Fibroblast of gingiva (primary cell): ENCODE measurements at places on chromosomes 16 and 17.

- DNase-seq = no peak
Measured at GRCh38 chr17:77468897-77469296, 328.1 kb downstream of the SEC14L1 start.

DNA sequence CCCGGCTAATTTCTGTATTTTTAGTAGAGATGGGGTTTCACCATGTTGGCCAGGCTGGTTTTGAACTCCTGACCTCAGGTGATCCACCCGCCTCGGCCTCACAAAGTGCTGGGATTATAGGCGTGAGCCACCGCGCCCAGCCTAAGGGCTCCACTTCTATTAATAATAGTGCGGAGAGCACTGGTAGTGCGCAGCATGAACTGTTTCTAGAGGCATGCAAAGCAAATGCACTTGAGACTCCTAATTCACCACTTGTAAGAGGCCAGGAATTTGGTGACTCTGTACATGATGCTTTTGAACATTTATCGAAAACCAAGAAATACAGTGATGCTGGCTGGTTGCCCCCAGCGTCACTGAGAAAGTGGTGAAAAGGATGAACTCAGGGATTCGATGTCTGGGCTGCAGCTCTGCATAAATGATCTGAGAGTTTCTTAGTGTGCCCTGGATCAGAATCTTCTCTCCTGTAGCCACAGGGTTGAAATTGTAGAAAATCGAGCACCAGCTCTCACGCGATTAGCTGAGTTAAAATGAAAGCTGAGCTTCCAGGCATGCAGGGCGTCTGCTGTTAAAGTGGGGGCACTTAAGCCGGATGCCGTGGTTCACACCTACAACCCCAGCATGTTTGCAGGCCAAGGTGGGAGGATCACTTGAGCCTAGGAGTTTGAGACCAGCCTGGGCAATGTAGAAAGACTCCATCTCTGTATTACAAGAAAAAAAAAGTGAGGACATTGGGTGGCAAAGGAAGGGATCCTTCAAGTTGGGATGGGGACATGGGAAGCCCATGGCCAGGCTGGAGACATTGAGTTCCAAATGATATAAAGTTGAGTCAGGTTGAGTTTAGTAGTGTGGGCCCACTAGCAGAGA, 4.8 kb downstream of the RNF213 start:
- no peak for DNase-seq

- no peak for DNase-seq
Measured at GRCh38 chr17:69535016-69535570, 120.6 kb downstream of the MAP2K6 start.

- peak; percentile 39 for DNase-seq
Measured at GRCh38 chr17:57918017-57918895, 37.0 kb downstream of the CUEDC1 start.

- DNase-seq = no peak
Measured at GRCh38 chr17:1019451-1019850, 22.5 kb downstream of the TIMM22 start.

DNA sequence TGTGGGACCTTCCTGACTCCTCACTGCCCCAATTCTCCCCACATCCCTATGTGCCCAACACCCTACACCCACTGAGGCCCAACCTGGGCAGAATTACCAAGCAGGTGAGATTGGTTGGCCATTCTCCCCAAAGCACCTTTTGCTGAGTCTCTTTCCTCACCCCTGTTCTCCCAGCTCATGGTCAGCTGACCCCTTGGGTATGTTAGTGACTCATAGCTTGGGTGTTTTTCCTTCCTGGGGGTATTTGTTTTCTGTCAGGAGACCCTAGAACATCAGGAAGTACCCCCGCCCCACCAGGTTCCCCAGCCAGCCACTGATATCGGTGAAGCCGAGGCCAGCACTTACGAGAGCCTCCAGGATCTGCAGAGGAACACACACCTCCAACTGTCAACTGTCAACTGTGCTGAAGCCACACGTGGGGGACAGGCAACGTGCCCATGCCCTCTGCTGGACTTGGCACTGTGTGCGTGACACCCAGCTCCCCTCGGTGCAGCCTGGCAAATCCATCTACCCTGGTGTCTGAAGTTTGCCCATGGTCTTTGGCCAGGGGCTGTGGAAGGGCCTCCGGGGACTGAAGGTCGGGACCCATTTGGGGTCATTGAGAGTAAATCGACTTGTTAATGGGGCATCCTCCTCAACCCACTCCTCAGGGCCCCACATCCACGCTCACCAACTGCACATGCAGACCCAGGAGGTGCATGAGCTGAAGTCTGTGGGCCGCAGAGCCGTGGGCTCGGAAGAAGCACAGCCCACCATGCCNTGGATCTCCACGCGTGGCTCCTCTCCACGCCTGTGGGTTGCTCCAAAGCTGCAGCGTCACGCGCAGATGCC, 53.1 kb downstream of the METRNL start:
- no peak for DNase-seq

DNA sequence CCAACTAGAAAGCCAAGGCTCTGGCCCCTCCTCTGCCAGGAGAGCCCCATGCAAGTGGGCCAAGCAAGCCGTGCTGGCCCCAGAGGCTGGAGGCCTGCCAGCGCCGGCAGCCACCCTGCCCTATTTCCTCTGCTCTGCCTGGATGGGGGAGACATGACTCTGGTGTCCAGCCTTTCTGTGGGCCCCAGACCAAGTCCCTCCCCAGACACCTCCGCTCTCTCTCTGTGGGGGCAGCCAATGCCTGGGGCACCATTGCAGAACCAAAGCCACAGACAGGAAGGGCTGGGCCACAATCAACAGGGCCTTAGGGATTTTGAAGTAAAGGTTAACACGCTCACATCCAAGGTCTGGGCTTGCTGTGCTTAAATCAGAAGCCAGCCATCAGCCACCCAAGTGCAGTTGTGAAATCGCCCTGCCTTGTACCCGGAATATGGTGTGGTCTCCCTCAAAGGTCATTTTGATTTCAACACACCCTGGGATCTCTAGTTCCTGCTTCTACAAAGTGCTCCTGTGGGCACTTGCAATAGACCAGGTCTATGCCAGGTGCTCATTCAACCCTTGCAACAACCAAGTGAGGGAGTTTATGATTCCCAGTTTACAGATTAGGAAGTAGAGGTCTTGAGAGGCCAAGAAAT, 63.5 kb upstream of the TEX2 start:
- DNase-seq = peak; percentile 99

GRCh38 chr17:79948406-79948944, 87.2 kb downstream of the TBC1D16 start:
- DNase-seq = no peak

- no peak for DNase-seq
Measured at GRCh38 chr16:61579195-61579594, 457.0 kb downstream of the CDH8 start.

DNA sequence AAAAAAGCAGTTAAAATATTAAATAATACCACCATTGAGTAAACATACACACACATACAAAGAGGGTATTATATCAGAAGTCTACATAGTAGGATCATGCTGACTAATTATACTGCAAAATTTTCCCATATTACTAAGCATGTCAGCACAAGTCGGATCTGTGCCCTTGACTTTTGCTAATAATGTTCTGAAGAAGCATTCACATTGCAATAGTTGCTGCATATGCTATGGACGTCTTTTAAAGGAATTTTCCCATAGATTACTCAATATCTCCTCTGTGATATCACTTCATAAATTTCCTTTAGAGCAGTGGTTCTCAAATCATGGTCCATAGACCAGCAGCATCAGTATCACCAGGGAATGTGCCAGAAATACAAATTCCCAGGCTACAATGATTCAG, 110.9 kb upstream of the NUDT7 start:
- no peak for DNase-seq

DNA sequence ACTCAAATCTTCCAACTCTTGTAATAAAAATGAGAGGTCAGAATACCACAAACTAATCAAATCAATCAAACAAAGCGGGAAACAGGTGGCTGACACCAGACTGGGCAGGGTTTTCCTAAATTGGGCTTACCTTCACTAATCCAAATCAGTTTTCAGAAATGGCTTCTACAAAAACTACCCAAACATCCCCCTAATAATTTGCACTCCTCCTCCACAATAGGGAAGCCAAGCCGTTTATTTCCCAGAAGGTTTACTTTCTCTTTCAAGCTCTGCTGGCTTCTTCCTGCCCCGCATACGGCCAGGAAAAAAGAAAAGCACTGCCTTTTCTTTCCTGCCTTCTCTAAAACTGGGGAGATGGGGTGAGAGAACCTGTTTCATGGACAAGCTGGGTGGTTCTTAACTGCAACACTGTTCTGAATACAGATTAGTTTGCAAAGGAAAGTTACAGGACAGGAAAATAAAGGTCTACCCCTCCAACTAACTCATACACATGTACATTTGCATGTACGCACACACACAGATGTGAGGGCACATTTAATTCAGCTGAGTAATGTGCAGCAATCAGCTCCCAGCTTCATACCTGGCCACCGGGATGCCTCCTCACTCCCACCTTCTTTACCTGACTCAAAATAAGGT, 9.2 kb downstream of the STAT3 start:
- DNase-seq = peak; percentile 10

GRCh38 chr17:41301916-41302901, at the start of gene KRTAP29-1:
KRTAP29-1 (minus strand) TSS chr17:41302851; CDS start chr17:41302851, 0 bp downstream.
- peak; percentile 17 for DNase-seq

DNA sequence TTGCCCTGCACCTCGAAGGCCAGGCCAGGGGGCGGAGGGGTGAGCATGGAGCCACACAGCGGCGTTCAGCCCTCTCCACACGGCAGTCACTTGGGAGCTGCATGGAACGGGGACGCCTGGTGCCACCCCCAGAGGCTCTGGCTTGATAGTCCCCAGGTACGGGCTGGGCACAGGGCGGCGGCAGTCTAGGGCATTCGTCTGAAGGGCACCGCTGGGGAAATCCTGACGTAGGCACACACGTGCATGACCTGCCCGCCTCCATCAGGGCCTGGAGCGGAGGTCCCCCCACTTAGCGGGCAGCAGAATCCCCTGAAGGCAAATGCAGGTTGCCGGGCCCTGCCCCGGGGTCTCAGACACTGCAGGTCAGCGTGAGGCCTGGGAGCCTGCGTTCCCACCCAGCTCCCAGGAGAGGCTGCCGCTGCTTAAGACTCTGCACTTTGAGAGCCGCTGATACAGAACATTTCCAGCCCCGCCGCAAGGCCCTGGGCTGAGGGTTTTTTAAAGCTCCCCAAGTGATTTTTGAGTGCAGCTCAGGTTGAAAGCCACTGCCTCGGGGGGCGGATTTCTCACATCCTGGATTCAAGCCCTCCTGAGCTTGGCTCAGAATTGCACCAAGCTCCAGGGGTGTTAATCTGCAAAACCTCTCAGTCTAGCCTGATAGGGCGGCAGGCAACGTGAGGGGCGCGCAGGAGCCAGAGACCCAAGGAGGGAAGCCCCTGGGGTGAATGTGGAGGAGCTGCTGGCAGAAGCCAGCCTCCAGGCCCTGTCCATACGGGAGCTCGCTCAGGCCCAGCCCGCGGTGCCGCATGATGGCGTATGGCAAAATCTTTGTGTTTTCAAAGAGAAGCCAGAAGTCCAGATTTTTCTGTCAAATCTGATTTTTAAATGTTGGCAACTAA, 182.3 kb upstream of the GSE1 start:
- no peak for DNase-seq

DNA sequence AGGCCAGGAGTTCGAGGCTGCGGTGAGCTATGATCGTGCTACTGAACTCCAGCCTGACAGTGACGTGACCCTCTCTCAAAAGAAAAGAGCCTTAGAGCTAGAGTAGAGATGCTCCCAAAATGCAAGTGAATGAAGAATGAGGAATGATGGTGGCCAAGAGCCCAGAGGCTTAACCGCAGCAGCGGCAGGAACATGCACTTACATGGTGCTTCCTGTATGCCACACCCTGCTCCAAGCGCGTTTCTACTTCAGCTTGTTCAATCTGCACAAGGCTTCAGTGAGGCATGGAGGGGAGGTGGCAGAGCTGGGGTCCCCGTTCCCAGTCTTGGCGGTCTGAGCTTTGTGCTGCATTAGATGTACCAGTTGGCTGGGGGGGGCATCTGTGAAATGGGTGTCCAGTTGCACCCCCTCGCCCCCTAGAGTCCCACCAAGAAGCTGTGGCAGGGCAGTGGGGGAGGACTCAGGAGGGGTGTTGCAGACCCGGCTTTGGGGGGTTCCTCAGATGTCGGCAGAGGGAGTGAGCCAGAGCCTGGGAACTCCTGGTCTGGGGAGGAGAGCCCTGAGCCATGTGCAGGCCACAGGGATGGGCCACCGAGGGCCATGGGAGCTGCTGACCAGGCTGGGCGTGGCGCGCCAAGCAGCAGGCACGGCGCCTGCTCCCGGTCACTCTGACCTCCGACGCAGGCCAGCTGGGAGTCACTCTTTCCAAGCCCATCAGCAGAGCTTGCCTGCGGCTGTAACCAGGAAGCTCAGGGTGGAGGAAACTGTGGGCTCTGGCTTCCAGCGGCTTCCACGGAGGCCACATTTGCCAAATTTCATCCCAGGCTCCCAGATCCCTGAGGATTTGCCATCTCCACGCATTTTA, 260.1 kb downstream of the PARN start:
- peak; percentile 55 for DNase-seq

GRCh38 chr17:68497885-68498319, 14.3 kb upstream of the PRKAR1A start:
- DNase-seq = no peak

DNA sequence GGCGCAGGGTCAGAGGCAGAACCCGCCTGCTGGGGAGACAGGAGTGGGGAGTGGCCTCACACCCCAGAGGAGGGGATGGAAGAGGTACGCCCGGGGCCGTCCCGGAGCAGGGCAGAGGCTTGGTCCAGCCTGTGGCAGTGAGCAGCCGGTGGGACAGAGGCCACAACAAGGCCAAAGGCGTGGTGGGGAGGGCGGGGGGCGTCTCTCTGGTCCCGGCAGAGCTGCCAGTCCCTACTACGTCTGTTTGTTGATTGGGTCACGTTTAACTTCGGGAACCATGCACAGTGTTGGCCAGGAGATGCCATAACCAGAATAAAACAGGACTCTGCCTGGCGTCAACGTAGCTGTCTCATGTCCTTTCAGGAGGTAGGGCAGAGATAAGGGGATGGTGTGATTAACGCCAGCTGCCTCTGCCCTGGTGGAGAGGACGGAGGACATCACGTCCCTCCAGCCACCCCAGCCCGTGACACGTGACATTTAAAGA, 192.8 kb downstream of the BANP start:
- DNase-seq = no peak

DNA sequence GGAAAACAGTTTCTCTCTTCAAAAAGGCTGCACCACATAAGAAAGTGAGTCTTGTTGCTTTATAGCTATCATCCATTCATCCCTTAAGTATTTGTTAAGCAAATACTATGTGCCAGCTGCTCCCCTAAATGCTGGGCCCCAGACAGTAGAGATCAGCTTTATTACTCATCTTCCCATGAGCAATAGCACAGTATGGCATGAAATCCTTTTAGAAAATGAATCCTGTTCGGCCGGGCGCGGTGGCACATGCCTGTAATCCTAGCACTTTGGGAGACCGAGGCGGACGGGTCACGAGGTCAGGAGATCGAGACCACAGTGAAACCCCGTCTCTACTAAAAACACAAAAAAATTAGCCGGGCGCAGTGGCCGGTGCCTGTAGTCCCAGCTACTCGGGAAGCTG, 99.5 kb downstream of the MYO1D start:
- DNase-seq = no peak

- DNase-seq = no peak
Measured at GRCh38 chr16:17143546-17144419, 327.0 kb downstream of the XYLT1 start.

DNA sequence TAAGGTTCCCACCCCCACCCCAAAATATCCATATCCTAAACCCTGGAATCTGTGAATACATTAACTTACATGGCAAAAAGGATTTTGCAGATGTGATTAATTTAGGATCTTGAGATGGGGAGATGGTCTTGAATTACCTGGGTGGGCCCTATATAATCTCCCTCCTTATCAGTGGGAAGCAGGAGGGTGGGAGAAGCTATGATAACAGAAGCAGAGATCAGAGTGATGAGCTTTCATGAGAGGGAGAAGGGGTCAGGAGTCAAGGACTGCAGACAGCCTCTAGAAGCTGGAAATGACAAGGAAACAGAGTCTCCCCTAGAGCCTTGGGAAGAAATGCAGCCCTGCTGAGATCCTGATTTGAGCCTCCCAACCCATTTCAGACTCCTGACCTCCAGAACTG, 34.8 kb downstream of the PRSS54 start:
- DNase-seq = no peak
